Ascending aorta (tissue), 2 donors: ENCODE measurements at places on chromosomes 1 and 21.

DNA sequence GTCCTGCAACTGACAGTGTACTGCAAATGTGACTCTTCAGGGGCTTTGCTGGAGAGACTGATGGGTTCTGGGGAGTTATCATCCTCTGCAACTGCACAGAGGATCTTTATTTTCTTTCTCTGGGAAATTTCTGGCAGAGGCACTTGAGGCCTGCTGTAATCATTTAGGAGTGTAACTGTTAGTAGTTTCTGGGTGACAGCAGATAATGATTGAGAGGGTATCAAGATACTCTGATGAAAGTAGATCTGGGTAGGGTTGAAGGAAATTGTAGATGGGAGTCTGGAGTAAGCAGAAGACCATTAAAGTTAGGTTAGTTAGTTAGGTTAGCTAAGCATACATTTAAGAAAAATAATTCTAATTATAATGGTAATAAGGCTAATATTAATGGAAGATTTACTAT lies 11.0 kb upstream of the DDR2 start:
- DNase-seq = no peak

DNA sequence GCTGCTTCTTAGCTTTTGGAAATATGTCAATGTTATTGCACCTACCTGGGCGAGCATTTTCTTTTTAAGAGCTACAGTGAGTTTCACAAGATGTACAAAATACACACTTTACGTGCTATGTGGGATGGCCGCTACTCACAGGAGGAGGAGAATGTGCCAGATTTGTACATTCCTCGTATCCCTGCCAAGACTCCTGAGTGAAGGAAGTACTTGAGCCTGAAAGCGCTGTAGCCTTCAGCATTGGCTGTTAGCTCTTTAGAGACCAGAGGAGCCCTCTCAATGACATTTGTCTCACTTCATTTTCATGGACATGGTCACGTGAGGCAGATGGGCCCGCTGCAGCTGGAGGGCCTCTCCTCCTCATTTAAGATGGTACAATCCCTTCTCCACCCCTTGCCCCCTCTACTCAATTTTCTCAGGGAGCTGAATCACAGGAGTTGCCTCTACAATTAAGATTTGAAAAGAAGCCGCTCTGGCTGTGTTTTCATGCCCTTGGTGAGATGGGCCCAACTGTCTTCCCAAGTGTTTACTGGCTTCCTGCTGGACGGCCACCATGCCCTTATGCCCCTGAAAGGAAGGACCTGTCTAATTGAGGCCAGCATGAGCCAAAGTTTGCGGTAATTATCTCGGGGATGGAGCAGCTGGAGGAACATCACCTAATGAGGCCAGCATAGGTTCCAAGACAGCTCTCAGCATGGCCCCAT lies 442.6 kb downstream of the PRDM2 start:
- DNase-seq = no peak

DNA sequence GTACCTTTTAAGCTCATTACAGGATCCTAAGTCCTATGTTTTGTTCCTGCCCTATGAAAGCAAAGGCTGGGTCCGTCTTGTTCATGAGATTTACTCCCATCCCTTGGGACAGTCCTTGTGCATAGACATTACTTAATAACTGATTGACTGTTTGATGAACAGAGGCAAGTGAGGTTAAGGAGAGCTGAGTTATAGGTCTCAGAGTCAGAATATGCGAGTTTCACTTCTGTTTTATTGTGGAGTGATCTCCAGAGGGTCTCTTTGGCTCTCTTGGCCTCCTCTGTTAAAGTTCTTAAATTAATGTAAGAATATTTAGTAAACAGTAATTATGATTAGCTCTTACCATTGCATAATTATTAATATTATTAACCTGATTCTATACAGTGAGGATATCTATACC lies 52.6 kb downstream of the BRINP2 start:
- no peak for DNase-seq

DNA sequence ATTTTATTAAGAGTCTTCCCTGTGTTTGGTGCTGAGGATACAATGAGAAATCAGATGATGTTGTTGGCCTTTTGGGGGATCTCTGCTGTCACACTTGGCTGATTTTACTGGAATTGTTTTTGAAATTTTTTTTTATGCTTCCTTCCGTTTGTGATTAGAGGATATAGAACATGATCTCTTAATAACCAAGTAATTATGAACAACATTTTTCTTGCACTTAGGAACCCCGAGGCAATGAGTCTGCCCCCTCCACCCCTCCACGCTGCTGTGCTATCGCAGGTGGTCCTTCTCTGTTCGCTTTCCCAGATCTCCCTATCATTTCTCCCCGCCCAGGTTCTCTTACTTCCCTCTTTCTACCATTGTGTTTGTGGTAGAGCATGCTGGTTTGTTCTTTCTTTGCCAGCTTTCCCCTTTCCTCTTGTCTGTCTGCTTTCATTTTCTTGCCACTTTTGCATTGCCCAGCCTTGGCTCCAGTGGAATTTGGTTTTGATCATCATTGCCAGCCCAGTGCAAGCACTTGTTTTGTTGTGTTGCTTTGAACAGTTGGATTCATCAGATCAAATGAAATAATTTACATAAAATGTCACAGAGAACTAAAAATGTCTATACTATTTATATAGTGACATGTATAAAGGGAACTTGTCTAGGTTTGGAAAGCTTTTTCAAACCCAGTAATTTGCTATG lies 73.1 kb upstream of the SCCPDH start:
- no peak for DNase-seq

DNA sequence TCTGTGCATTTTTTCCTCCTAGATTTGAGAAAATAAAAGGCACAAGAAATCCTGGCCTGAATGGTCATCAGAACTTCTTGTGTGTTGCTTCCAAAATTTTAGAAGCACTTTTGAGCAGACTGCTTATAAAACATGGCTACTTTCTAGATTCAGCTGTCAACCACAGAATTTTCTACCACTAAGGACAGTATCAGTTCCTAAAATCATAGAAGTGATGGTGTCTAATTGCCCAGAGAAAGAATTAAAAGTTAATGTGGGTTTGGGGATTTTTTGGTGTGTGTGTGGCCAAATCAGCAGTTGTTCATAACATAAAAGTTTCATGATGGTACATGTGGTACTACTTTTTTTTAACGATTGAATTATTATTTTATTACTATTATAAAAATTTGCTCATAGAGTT lies 171.4 kb upstream of the SNX7 start:
- DNase-seq = no peak

GRCh38 chr1:51792864-51793263 lies 85.7 kb downstream of the NRDC start:
- no peak for DNase-seq
